ENCODE measurements at places on chromosomes 6 and 20.

GRCh38 chr6:45617441-45617840, 239.7 kb upstream of the SUPT3H start:
- DNase-seq = no peak

DNA sequence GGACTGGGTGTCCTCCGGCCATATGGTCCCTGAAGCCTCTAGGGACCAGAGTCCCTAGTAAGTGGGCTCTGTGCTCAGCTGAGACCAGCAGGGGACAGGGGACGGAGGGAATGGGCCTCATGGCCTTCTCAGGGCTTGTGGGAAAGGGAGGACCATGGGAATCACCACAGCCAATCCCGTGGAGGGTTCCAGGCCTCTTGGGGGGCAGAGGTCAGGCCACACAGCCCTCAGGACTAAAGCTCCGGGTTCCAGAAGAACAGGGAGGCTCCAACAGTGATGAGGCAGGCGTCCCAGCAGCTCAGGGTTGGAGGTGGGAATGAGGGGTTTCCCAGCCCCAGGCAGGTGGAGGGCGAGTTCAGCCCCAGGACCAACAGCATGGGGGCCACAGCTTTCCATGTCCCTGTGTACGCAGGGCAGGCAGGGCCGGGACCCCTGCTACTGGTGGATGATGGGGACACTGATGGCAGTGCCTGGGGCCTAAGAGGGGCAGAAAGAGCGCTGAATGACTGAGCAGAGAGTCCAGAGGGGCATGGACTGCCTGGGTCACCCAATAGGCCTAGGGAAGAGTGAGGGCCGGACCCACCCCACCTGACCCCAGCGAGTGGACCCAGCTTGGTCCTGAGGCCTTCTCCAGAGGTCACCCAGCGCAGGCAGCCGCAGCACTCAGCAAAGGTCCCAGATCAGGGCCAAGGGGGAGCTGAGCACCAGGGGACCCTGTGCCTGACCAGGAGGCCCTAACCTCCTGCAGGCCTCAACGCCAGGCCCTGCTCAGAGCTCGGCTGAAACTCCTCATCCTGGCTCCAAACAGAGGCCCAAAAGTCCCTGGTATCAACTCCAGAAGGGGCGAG, 8.8 kb downstream of the MYL9 start:
- no peak for DNase-seq

DNA sequence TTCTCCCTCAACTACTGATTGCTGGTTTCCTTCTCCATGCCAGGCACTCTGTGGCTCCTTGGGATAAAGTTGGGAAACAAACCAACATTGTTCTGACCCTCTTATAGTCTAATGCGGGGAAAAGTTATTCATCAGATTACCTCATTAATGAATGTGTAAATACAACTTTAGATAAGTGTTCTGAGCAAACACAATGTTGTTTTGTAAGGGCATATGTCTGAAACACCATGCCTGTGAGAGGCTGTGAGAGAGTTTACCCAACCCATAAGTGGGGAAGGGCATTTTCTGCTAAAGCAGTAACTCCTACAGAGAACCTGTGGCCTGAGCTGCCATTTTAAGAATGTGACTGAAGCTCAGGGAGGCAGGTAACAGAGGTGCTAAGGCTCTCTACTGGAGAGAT, 283.5 kb downstream of the KHDC1L start:
- DNase-seq = no peak

DNA sequence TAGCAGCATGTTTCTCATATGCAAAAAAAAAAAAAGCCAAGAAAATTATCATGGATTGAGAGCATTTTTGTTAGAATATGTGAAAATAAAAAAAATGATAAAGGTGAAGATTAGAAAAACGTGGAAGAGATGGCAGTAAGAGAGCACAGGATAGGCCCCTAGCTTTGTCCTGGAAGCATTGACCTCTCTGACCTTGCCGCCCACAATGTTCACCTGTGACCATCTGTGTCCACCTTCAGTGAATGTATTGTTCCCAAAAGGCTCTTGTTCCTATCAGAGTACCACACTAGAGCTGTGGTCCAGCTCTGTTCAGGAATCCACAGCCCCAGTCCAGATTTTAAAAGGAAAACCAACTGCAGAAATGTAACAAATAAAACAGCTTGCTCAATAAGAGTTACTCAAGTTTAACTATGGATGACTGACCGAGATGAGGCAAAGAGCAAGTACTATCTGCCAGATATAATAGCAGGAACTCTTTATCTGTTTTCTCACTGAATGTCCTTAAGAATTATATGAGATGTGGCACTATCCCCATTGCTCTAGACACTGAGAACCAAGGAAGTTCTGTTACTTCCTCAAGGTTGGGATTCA, 287.7 kb upstream of the STXBP5 start:
- no peak for DNase-seq

- DNase-seq = peak; percentile 23
Observed at GRCh38 chr6:144434308-144434990, 149.3 kb downstream of the UTRN start.

- DNase-seq = no peak
Observed at GRCh38 chr6:22668307-22668706, 98.9 kb downstream of the HDGFL1 start.

- no peak for DNase-seq
Observed at GRCh38 chr6:29726571-29727194, 3.4 kb downstream of the HLA-F start.

GRCh38 chr20:53180928-53181362, 208.8 kb downstream of the TSHZ2 start:
- no peak for DNase-seq

DNA sequence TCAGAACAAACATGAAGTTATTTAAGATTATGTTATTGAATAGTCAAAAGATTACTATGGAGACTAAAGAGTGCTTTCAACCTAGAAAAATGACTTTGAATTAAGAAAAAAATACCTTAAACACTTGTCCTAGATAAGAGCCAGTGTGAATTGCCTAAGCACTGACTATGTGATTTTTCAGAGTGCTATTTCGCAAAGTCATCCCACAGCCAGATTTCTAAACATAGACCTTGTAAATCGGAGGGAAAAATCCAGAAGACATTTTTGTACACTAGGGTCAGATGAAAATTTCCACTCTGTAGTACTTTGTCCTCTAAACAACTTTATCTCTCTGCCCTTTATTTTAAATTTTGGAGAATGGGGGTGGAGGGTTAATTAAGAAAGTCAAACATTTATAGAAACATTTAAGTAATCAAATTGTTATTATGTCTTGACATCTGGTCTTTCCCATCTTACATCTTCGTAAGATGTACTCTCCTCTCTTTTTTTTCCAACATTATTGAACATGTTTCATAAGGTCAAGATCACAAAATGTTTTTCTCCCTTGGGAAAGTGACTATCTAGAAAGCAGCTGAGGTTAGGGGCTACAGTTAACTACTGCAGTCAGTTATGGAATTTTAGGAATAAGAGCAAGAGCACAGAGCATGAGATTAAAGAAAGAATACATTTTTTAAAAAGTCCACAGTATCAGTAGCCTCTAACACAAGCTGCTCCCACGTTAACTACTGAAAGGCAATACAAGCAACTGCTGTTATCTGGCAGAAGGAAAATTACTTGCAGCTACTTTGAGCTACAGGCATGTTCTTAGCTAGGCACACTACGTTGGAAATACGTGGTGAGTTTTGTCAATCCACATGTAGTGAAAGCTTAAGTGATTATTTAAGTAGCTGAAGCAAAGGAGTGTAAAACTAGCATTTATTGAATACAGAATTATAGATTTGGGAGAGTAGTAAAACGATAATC, 648.5 kb downstream of the HTR1B start:
- DNase-seq = no peak

DNA sequence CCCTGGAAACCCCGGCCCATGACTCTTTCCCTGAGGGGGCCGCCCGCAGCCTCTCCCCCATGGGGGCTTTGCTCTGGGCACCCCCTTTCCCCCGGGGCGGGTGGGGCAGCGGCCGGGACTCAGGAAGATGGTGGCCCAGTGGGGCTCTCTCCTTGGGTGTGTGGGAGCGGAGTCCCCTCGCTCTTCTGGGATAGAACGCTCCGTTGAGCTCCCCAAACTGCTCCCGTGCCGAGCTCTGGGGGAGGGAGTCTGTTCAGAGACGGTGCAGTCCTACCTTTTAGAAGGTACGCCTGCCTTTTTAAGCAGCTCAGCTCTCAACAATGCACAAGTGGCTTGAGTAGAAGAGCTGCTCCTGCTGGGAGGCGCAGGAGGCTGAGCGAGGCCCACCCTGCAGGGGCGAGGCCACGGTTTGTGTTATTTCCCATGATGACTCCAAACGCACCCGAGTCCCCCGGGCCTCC, 21.7 kb upstream of the BHLHE23 start:
- no peak for DNase-seq

GRCh38 chr6:162118706-162119105, 608.9 kb downstream of the PRKN start:
- no peak for DNase-seq

GRCh38 chr6:128339635-128340450, 180.6 kb downstream of the PTPRK start:
- no peak for DNase-seq

- no peak for DNase-seq
Observed at GRCh38 chr6:157513004-157513603, 132.1 kb downstream of the ZDHHC14 start.

GRCh38 chr6:52243282-52243893, 912 bp downstream of the IL17F start:
- DNase-seq = no peak

GRCh38 chr6:112207131-112207530, 47.2 kb downstream of the LAMA4 start:
- no peak for DNase-seq

DNA sequence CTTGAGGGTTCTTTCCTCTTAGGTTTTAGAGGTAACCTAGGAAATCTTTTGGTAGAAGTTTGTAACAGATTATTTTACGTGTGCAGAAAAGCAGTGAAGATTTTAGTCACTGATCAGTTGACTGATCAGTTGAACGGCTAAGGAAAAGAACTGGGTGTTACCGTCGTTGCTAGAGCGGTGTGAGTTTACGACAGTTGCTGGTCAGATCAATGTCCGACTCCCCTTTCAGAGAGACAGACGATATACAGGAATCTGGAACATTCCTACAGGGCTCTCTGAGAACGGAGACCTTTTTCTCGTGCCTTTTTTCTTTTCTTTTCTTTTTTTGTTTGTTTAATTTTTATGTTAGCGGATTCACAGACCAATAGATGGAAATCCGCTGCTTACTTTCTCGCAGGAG, 132.1 kb upstream of the ZNF184 start:
- DNase-seq = no peak

- peak; percentile 42 for DNase-seq
Observed at GRCh38 chr6:18269253-18269652, 4.9 kb upstream of the DEK start.

- peak; percentile 14 for DNase-seq
Observed at GRCh38 chr6:111985202-111985731, 68.6 kb upstream of the CCN6 start.

DNA sequence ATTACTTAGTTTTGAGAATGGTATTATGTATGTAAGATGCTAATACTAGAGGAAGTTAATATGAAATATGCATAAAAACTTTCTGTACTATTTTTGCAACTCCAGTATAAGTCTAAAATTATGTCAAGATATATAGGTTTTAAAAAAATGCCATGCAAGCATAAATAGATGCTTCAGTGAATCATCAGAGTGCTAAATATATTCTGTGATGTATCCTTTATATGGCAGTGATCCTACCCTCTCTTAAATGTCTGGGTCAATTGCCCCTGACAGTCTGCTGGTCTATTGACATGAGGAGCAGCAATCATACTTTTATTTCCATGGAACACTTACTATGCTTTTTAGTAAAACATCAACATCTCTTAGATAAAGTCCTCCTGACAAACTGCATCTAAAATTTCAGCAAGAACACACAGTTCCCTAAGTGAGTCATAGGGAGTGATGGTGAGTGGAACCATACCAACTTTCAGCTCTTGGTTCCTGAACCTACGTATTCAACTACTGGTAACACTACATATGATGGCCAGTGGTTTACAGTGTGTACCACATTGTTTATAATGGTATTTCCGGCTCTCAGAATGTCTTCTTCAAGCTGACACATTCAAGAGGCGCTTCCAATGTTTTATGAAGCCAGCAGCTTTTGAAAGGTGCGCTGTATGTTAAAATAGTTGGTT, 928.7 kb upstream of the GJE1 start:
- DNase-seq = no peak

- no peak for DNase-seq
Observed at GRCh38 chr6:811191-811590, 118.3 kb upstream of the EXOC2 start.

- peak; percentile 35 for DNase-seq
Observed at GRCh38 chr6:130937942-130938604, 110.9 kb downstream of the SMLR1 start.

GRCh38 chr6:90328004-90328403, 31.4 kb upstream of the BACH2 start:
- DNase-seq = no peak

DNA sequence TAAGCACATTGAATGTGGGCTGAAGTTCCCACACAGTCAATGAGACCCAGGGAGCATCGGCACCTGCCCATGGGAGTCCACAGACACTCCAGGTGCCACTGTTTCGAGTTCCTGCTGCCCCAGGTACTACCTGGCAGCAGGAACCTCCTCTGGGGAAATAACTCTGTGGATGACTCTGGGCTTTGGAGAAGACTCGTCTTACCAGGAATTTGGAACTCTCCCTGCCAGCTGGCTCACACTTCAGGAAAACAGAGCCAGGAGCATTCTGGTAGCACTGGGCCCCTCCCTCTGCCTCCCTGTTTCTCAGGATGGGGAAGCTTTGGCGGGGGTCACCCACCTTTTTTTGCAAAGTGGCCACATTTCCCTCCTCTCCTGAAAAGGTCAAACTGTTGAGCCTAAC, 69.5 kb upstream of the MC3R start:
- DNase-seq = no peak

DNA sequence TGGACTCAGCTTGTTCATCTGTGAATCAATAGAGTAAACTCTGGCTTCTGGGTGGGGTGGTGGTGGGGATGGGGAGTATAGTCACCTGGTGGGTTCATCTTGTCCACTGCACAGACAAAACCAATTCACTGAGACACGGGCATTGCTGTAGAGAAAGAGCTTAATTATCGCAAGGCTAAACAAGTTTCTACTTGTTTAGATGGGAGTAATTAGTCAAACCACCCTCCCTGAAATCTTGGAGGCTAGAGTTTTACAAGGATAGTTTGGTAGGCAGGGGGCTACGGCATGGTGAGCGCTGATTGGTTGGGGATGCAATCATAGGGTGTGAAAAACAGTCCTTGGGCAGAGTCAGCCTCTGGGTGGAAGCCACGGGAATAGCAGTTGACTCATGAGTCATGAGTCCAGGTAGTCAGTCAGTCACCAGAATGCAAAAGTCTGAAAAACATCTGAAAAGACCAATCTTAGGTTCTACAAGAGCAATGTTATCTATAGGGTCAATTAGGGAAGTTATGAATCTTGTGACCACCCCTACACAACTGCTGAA, 77.8 kb downstream of the STMND1 start:
- no peak for DNase-seq

- no peak for DNase-seq
Observed at GRCh38 chr20:63430891-63431290, 41.6 kb downstream of the KCNQ2 start.

- no peak for DNase-seq
Observed at GRCh38 chr6:99467509-99468106, 42.5 kb upstream of the PNISR start.

- no peak for DNase-seq
Observed at GRCh38 chr6:157758516-157759023, 64.5 kb upstream of the SNX9 start.

Measured in H54 (cell line).